ENCODE measurements at places on chromosomes 11 and 22.
A peak's percentile ranks its signal among the peaks of the same experiment; 100 is the strongest.

GRCh38 chr11:59669611-59670009, 773 bp upstream of the PATL1 start:
- DNase-seq, result no peak

DNA sequence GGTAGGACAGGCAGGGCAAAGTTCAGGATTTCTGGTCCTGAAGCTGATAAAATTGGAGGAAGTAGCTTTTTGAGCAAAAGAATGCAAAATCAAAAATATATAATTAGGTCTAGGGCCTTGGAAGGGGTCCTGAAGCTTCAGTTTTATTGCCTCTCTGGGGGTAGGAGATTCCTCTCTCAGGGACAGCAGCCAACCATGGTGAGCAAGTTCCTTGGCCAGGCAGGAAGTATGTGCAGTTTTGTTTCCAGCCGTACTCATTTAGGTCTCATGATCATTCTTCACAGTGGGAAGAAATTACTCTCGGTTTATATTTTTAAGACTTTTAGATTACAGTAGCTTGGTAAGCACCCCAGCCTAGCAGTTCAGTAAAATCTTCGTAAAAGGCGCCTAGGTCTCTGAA, 2.9 kb upstream of the RAB38 start:
- no peak for DNase-seq

GRCh38 chr11:61542705-61543104, 34.2 kb downstream of the LRRC10B start:
- DNase-seq, result no peak

DNA sequence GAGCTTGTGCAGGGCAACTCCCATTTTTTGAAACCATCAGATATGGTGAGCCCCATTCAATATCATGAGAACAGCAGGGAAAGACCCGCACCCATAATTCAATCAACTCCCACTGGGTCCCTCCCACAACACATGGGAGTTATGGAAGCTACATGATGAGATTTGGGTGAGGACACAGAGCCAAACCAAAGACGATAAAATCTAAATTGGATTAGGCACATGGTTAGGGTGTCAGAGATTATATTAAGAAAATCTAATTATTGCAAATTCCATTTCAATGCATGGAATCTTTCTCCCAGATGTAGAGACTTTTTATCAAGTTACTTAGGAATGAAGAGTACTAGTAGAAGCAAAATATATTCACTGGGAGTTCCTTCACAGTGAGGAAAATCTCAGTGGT, 324.9 kb downstream of the JRKL start:
- no peak for DNase-seq

GRCh38 chr11:116837231-116838091, at the start of gene APOA1:
Gene APOA1 (minus strand): TSS chr11:116837622. CDS start chr11:116837387, 235 bp downstream.
- DNase-seq, result no peak

DNA sequence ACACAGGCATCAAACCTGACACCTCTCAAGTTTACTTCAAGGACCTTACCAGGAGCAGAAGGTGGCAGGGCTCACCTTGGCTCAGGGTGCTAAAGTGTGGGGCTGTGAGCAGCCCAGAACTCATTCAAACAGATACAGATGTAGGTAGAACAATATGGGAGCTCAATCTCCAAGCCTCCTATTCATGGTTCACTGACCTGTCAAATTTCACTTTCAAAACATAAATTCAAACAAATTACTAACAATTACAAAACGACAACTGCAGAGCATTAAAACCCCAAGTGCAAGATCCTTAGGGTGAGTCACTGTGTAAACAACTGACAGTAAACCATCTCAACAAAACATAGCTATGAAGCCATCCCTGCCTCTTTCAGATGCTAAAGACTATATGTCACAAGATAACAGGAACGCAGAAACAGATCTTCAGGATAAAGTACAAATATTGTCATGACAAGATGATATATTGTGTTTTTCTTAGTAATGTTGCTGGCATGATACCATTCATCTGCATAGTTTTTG, 303.5 kb upstream of the ANO3 start:
- no peak for DNase-seq

GRCh38 chr11:44607987-44608386, 42.5 kb downstream of the CD82 start:
- no peak for DNase-seq

GRCh38 chr11:62457478-62457877, 38.6 kb downstream of the SCGB1A1 start:
- DNase-seq, result no peak

GRCh38 chr11:57501953-57502352, 13.5 kb downstream of the SLC43A1 start:
- no peak for DNase-seq

GRCh38 chr11:2143799-2144543, 4.8 kb upstream of the IGF2 start:
- peak; percentile 43 for DNase-seq

DNA sequence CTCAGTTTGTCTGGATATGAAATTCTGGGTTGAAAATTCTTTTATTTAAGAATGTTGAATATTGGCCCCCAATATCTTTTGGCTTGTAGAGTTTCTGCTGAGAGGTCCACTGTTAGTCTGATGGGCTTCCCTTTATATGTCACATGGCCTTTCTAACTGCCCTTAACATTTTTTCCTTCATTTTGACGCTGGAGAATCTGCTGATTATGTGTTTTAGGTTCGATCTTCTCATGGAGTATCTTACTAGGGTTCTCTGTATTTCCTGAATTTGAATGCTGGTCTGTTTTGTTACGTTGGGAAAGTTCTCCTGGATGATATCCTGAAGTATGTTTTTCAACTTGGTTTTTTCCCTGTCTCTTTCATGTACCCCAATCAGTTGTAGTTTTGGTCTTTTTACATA, 22.8 kb downstream of the OR52A5 start:
- DNase-seq, result no peak

GRCh38 chr11:121199516-121199915, 93.1 kb upstream of the SC5D start:
- no peak for DNase-seq

- DNase-seq, result no peak
Measured at GRCh38 chr11:115548878-115549528, 44.8 kb upstream of the CADM1 start.

DNA sequence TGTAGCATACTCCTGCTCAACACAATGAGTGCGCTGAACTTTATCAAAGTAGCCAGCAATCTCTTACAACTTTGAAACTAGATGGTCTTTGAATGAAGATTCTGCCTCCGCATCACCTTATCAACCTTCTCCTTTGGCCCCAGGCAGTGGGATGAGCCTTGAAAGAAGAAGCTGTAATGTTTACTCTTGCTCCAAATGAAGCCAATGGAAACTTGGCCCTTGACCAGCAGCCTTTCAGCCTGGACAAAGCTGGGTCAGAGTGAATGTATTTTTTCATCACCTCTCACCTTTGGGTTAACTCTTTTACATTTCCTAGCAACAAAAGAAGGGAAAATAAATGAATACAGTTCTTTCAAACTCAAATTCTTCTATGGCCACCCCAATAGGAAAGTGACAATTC, 359.1 kb downstream of the KCNA4 start:
- DNase-seq, result no peak

DNA sequence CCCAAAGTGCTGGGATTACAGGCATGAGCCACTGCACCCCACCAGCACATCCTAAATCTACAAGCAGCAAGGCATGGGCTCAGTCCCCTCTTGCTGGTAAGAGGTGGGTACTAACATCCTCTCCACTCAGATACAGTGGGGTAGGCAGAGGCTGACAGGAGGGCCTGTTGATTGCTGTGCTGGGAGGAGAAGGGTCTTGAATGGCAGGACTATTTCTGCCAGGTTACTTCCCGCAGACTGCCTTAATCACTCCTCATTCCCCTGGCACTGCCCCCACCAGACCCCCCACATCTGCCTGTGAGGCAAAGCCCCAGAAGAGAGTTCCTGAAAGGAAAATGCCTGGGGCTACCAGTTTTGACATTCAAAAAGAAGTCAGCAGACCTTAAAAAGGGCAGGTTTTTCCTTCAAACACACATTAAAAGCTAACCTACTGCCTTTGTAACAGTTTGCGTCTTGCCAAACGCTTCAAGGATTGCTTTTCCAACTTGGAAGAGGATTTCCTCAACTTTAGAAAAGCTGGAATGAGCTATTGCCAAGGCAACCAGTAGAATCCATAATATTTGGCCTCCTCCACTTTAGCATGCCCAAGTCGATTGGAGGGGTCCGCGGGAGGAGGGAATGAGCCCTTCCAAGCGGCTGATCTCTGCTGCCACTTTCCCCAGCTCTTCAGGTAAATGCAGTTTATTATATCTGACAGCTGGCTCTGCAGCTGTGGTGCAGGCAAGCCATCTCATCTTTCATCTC, 62.0 kb downstream of the FDX1 start:
- DNase-seq, result no peak

GRCh38 chr11:44840085-44840478, 110.6 kb downstream of the TP53I11 start:
- DNase-seq, result no peak

DNA sequence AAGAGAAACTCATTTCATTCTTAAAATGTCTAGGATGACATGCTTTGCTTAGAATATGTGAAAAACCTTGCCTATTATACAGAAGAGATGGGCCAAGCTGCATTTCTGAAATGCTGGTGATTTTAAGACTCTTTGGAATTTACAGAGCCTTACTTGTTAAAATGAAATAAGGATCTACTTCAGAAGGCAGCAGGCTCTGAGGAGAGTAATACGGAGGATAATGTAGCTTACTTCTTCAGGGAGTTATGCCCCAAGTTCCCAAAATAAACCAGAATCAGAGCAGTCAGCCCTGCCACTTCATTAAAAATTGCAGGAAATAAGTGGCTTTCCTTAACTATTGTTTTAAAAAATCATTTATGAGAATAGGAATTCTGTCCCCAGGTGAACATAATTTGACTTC, 1000.3 kb upstream of the RAG2 start:
- no peak for DNase-seq
